Hepatocyte (in vitro differentiated cells): ENCODE measurements at places on chromosomes 1 and 21. TPM values are rescaled to one million over a fixed set of nuclear protein-coding genes. Genes with fewer than 3 reads are reported as not detected.

Gene MATN1
- polyA plus RNA-seq = 3.4 and 3.7 TPM in 2 replicates

Gene SLAMF7
- not detected in 2 replicates for polyA plus RNA-seq

Gene PCP4L1
- 1.4 and 1.7 TPM in 2 replicates for polyA plus RNA-seq

Gene RCAN1
- polyA plus RNA-seq = 79.4 and 98.9 TPM in 2 replicates

Gene RPE65
- 0.39 TPM in 1 of 2 replicates, not detected in the other for polyA plus RNA-seq

Gene PLEKHG5
- 9.3 and 11.5 TPM in 2 replicates for polyA plus RNA-seq

Gene LIN28A
- polyA plus RNA-seq = 0.13 and 0.23 TPM in 2 replicates

Gene BATF3
- 3.2 and 3.5 TPM in 2 replicates for polyA plus RNA-seq

Gene CHTOP
- polyA plus RNA-seq = 40.6 and 50.7 TPM in 2 replicates

Gene JAM2
- 3.6 and 4.9 TPM in 2 replicates for polyA plus RNA-seq
